ENCODE measurements at places on chromosomes 2 and 18. TPM values are rescaled to one million over a fixed set of nuclear protein-coding genes. Genes with fewer than 3 reads are reported as not detected.

DNA sequence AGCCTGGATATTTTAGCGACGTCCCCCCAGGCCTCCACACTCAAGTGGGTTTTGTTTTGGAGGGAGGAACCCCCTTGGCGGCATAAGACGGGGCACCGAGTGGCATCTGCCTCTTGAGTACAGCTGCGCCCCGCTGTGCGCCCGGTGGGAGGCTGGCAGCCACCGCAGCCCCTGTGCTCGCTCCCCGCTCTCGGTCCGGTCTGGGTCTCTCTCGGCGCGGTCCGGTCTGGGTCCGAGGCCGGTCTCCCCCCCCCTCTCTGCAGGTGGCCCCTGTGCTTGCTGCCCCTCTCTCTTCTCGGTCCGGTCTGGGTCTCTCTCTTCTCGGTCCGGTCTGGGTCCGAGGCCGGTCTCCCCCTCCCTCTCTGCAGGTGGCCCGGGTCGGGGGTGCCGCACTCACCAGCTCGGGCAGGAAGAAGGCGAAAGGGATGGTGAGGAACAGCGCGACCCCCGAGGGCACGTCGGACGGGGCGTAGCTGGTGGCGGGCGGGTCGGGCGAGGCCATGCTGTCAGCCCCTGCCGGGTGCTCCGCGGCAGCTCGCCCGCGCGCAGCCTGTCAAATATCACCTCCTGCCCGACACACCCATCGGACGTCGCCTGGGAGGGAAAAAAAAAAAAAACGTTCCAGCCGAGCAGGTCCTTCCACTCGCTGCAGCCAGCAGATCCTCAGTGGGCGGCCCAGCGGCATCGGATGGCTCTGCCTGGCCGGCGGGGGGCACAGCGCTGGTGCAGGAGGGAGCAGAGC, at the start of gene MALL:
Gene MALL (minus strand): TSS at position 532 of the 742 bp plus-strand sequence. CDS start 30 bp downstream, at position 502.
- DNase-seq: no peak
- no peaks in the 10 kb centered on the region for H3K4me1 ChIP-seq
- H3K4me3 ChIP-seq: peak within 1 kb of the TSS; percentile 58
- H3K27ac ChIP-seq: no peak within 1 kb of the TSS

- H3K4me1 ChIP-seq: peaks cover 19% of the 10 kb centered on the region
- H3K4me3 ChIP-seq: no peak overlapping the region
- no peak for DNase-seq
- no peak overlapping the region for H3K27ac ChIP-seq
- no peaks in the 10 kb centered on the region for H3K36me3 ChIP-seq
These were observed 74.4 kb downstream of the SH3RF3 start for GRCh38 chr2:109203246-109204011.

DNA sequence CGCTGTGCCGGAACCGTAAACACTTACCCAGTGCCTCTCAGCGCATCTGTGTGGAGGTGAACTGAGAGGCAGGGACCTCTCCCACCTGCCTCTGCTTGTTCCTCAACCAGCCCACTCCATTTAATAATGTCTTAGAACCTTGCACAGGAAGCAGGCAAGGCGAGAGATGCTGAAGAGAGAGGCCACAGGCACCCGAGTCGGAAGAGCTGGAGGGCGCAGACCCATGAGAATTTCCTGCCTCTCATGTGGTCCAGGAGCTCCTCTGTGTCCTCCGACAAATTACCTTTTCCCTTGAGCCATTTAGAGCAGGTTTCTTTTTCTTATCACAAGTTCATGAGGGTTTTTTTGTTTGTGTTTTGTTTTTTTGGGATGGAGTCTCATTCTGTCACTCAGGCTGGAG, 4.9 kb upstream of the RFX8 start:
- no peak overlapping the region for H3K4me3 ChIP-seq
- H3K27me3 ChIP-seq: no peaks in the 10 kb centered on the region
- DNase-seq: no peak
- no peak overlapping the region for H3K27ac ChIP-seq

- no peaks in the 10 kb centered on the region for H3K36me3 ChIP-seq
- no peaks in the 10 kb centered on the region for H3K4me1 ChIP-seq
- H3K27ac ChIP-seq: no peak overlapping the region
These were observed 543.6 kb downstream of the PLCL1 start for GRCh38 chr2:198347946-198348345.

GRCh38 chr18:8046441-8046840, 479.3 kb downstream of the PTPRM start:
- H3K36me3 ChIP-seq: no peaks in the 10 kb centered on the region
- H3K27me3 ChIP-seq: no peaks in the 10 kb centered on the region
- no peak overlapping the region for H3K27ac ChIP-seq
- no peak overlapping the region for H3K4me3 ChIP-seq
- no peak for DNase-seq
- H3K4me1 ChIP-seq: peaks cover 8% of the 10 kb centered on the region

- peak overlapping the region; percentile 46 for H3K27ac ChIP-seq
- DNase-seq: no peak
- H3K27me3 ChIP-seq: no peaks in the 10 kb centered on the region
- H3K4me3 ChIP-seq: no peak overlapping the region
- peaks cover 6% of the 10 kb centered on the region for H3K4me1 ChIP-seq
These were observed 13.6 kb downstream of the ADI1 start for GRCh38 chr2:3505771-3506170.

DNA sequence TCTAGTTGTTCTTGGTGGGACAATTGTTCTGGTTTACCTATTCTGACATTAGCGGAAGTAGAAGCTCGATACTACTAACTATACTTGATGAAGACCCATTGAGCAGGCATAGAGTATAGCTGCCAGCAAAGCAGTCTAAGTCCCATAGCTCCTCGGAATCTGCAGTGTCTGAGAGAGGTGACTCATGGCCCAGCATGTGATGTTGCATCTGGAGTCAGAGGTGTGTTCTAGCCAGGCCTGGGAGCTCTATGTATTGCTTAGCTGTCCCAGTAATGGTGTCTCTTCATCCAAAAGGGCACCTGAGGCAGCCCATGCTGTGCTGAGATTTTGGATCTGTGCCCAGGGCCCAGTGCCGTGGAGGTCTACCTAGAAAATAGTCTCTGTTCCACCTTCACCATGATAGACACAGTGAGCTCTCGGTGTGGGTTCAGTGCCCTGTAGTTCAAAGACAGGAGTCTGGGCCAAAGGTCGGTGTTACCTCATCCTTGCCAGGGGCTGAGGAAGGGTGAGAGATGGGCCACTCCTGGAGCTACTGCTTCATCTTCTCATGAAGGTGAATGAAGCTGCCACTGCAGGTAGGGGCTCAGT, 47.3 kb downstream of the MEX3C start:
- no peak for DNase-seq
- peaks cover 8% of the 10 kb centered on the region for H3K4me1 ChIP-seq
- no peaks in the 10 kb centered on the region for H3K27me3 ChIP-seq
- no peak overlapping the region for H3K27ac ChIP-seq

GRCh38 chr2:159553727-159554126, 62.6 kb downstream of the BAZ2B start:
- no peak for DNase-seq
- H3K4me3 ChIP-seq: no peak overlapping the region
- H3K36me3 ChIP-seq: no peaks in the 10 kb centered on the region
- no peaks in the 10 kb centered on the region for H3K27me3 ChIP-seq

GRCh38 chr2:223541546-223541945, 60.6 kb downstream of the SCG2 start:
- H3K4me3 ChIP-seq: no peak overlapping the region
- no peaks in the 10 kb centered on the region for H3K36me3 ChIP-seq
- no peaks in the 10 kb centered on the region for H3K27me3 ChIP-seq
- peaks cover 18% of the 10 kb centered on the region for H3K4me1 ChIP-seq
- H3K27ac ChIP-seq: no peak overlapping the region
- DNase-seq: no peak

DNA sequence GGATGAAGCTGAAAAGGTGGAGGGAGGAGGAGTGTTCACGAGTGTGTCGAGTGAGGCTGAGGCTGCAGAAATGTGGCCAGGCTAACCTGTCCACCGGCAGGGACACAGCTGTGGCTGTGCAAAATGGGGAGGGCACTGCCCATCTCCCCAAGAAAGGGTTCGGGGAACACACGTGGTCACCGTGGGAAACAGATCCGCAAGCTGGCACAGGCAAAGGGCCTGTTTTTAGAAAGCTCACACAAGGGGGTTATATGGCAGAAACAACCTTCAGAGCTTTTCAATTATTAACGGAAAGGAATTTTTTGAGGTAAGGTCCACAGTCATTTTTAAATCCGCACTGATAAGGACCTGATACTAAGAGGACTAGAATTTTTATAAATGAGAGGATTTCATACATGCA, 35.7 kb downstream of the SH3YL1 start:
- H3K4me3 ChIP-seq: no peak overlapping the region
- peaks cover 89% of the 10 kb centered on the region for H3K36me3 ChIP-seq
- DNase-seq: no peak
- H3K27ac ChIP-seq: no peak overlapping the region
- no peaks in the 10 kb centered on the region for H3K27me3 ChIP-seq
- H3K4me1 ChIP-seq: no peaks in the 10 kb centered on the region

GRCh38 chr18:65547046-65547445, 203.8 kb upstream of the CDH7 start:
- no peaks in the 10 kb centered on the region for H3K4me1 ChIP-seq
- no peak overlapping the region for H3K4me3 ChIP-seq
- no peaks in the 10 kb centered on the region for H3K27me3 ChIP-seq
- no peak overlapping the region for H3K27ac ChIP-seq

DNA sequence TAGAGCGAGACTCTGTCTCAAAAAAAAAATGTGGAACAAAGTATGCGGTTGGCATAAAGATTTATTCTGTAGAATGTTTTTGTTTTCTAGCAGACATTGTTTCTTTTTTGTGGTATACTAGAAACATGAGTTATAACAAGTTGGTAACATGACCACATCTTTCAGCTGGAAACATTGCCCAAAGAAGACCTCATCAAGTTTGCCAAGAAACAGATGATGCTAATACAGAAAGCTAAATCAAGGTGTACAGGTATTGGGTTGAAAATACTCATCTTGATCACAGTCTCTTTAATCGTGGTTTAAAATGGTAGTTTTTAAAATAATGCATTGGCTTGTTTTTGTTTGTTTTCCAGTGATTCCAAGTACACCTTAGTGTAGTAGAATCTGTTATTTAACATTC, 1.9 kb downstream of the GCC2 start:
- no peak for DNase-seq
- H3K4me3 ChIP-seq: no peak overlapping the region
- no peaks in the 10 kb centered on the region for H3K27me3 ChIP-seq
- peaks cover 4% of the 10 kb centered on the region for H3K4me1 ChIP-seq

GRCh38 chr2:189171956-189172609, 7.5 kb downstream of the COL5A2 start:
- no peak overlapping the region for H3K27ac ChIP-seq
- DNase-seq: no peak
- H3K4me3 ChIP-seq: no peak overlapping the region
- H3K27me3 ChIP-seq: no peaks in the 10 kb centered on the region

GRCh38 chr2:177148477-177149154, 64.0 kb upstream of the HNRNPA3 start:
- no peaks in the 10 kb centered on the region for H3K27me3 ChIP-seq
- H3K36me3 ChIP-seq: no peaks in the 10 kb centered on the region
- peaks cover 4% of the 10 kb centered on the region for H3K4me1 ChIP-seq
- peak overlapping the region; percentile 66 for H3K4me3 ChIP-seq
- DNase-seq: peak; percentile 72

DNA sequence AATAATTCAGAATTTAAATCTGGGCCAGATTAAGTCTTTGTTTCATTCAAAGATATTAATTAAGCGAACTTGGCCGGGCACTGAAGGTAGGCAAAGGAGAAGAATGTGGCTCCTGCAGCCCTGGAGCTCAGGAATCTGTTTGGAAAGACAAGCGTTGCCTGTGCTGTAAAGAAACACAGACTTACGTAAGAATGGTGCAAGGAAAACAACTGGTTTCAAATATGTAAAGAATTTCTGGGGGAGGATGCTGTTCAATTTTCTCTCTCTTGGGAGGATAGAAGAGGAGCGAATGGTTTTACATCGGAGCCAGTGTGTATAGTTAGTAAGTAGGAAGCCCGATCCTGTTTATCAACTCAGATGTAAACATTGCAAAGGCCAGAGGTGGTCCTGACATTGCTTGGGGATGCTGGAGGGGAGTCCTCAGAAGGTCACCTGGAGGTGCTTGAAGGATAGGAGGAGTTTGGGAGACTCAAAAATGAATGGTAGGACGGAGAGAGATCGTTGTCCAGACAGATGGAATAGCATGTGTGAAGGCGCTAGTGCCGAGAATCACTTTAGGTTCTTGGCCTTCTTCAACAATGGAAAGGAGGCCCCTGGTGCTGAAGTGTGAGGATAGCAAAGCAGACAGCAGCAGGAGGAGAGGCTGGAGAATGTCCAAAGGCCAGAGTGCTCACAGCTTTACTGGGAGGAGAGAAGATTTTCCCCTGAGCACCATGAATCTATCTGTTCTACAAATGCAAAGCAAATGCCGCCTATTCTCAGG, 456.1 kb downstream of the LPIN1 start:
- H3K27me3 ChIP-seq: no peaks in the 10 kb centered on the region
- DNase-seq: no peak
- H3K4me1 ChIP-seq: no peaks in the 10 kb centered on the region
- no peak overlapping the region for H3K27ac ChIP-seq

- no peak overlapping the region for H3K27ac ChIP-seq
- H3K27me3 ChIP-seq: no peaks in the 10 kb centered on the region
- no peaks in the 10 kb centered on the region for H3K4me1 ChIP-seq
- H3K4me3 ChIP-seq: no peak overlapping the region
These were observed 88.6 kb downstream of the SLC5A7 start for GRCh38 chr2:108074946-108075345.

DNA sequence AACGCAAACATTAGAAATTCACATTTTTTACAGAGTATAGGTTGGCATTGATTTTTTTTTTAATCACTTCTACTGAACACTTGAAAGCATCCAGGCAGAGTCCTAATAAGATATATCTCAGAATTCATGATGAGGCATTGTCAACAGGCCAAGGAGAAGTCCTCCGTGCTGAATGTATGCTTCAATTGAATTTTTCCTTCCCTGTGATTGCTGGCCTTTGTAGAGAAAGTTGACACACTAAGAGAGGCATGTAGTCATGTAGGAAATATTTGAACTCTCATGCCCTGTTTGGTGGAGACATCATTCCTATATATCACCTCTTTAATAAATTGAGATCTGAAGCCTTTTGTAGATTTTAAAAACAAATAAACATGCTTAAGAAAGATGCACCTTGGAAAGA, 844.9 kb downstream of the CPS1 start:
- no peak overlapping the region for H3K4me3 ChIP-seq
- no peaks in the 10 kb centered on the region for H3K27me3 ChIP-seq
- DNase-seq: no peak
- no peak overlapping the region for H3K27ac ChIP-seq

Gene TMEM247
- total RNA-seq: not detected

Gene HJURP
- not detected for total RNA-seq

Gene EFEMP1
- 18.8 TPM for total RNA-seq

Gene IL36RN
- total RNA-seq: not detected

Gene KCNK3
- total RNA-seq: 1.3 TPM

Gene FZD7
- total RNA-seq: 32.1 TPM

Gene SLC11A1
- 2.2 TPM for total RNA-seq

Gene AQP12A
- not detected for total RNA-seq
